Thyroid gland (tissue), 4 donors: ENCODE measurements at places on chromosomes 5 and 9. TPM values are rescaled to one million over a fixed set of nuclear protein-coding genes. Genes with fewer than 3 reads are reported as not detected.

Gene ENTPD2
- 0.22 TPM for total RNA-seq

- peaks cover 4% of the 10 kb centered on the region for H3K4me1 ChIP-seq
- H3K4me3 ChIP-seq: no peak overlapping the region
- H3K27me3 ChIP-seq: no peaks in the 10 kb centered on the region
- H3K27ac ChIP-seq: no peak overlapping the region
- H3K36me3 ChIP-seq: no peaks in the 10 kb centered on the region
Measured at GRCh38 chr9:36158122-36158521, 11.1 kb upstream of the CCIN start.

DNA sequence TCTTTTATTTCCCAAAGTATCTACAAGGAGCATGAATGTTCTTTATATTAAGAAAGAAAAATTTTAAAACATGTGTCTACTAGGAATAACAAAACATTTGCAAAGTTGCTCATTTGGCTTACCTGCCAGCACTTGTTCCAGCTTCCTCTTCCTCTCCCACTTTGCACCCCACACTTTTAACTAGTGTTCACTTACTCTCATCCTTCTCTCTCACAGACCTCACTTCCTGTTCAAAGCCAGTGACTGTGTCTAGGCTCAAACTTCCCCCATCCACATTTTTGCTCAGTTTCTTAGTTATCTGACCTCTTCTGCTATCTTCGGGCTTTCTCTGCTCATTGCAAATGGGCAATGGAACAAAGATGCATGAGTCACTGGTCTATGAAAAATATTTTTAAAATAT, 512.2 kb upstream of the ZNF462 start:
- no peak for DNase-seq
- no peak overlapping the region for H3K27ac ChIP-seq
- no peaks in the 10 kb centered on the region for H3K27me3 ChIP-seq

Gene GFPT2
- total RNA-seq: 8.2 TPM

GRCh38 chr9:5489630-5490490, 20.5 kb upstream of the PDCD1LG2 start:
- H3K4me3 ChIP-seq: no peak overlapping the region
- H3K27me3 ChIP-seq: no peaks in the 10 kb centered on the region
- DNase-seq: no peak

GRCh38 chr9:1179366-1179765, 129.2 kb downstream of the DMRT2 start:
- H3K27me3 ChIP-seq: no peaks in the 10 kb centered on the region
- DNase-seq: no peak
- no peak overlapping the region for H3K27ac ChIP-seq
- H3K4me3 ChIP-seq: no peak overlapping the region

Gene CCDC180
- total RNA-seq: 5.2 TPM

Gene PCDHB15
- total RNA-seq: 6.2 TPM

- peaks cover 45% of the 10 kb centered on the region for H3K4me1 ChIP-seq
- H3K27me3 ChIP-seq: no peaks in the 10 kb centered on the region
- H3K4me3 ChIP-seq: peak overlapping the region; percentile 61
- H3K36me3 ChIP-seq: no peaks in the 10 kb centered on the region
Measured at GRCh38 chr9:97632248-97632984, 752 bp downstream of the TSTD2 start.

Gene NXNL2
- 0.49 TPM for total RNA-seq

- no peaks in the 10 kb centered on the region for H3K4me1 ChIP-seq
- DNase-seq: no peak
Measured at GRCh38 chr9:5531101-5531882, 21.0 kb downstream of the PDCD1LG2 start.

- no peaks in the 10 kb centered on the region for H3K36me3 ChIP-seq
- peaks cover 6% of the 10 kb centered on the region for H3K4me1 ChIP-seq
- no peak for DNase-seq
Measured at GRCh38 chr9:124254261-124254682, 3.5 kb upstream of the NEK6 start.

DNA sequence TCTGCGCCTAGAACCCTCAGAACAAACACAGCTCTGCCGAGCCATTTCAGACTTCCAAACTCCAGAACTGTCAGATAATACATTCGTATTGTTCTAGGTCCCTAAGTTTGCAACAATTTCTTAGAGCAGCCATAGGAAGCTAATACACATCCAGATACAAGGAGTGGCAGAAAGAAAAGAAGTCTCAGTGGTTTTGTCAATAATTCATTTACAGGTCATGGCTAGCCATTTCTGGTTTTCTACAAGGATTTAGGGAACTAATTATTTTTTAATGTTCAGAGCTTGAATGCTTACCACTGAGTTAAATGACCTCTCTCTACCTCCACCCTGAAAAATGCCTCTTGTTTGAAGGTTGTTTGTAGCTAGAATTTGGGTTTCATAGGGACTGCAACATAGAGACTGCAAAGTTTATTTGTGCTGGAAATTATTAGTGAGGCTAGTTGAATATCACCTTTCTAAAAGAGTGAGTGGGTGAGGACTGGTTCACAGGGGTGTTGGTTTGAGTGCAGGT, 15.5 kb upstream of the ERMP1 start:
- H3K27ac ChIP-seq: no peak overlapping the region
- H3K36me3 ChIP-seq: no peaks in the 10 kb centered on the region
- no peak overlapping the region for H3K4me3 ChIP-seq
- peaks cover 41% of the 10 kb centered on the region for H3K4me1 ChIP-seq

Gene SMIM32
- not detected for total RNA-seq

- H3K36me3 ChIP-seq: no peaks in the 10 kb centered on the region
- no peak overlapping the region for H3K27ac ChIP-seq
- H3K4me1 ChIP-seq: no peaks in the 10 kb centered on the region
- DNase-seq: no peak
- no peak overlapping the region for H3K4me3 ChIP-seq
Measured at GRCh38 chr9:126032135-126032534, 285.0 kb downstream of the PBX3 start.

DNA sequence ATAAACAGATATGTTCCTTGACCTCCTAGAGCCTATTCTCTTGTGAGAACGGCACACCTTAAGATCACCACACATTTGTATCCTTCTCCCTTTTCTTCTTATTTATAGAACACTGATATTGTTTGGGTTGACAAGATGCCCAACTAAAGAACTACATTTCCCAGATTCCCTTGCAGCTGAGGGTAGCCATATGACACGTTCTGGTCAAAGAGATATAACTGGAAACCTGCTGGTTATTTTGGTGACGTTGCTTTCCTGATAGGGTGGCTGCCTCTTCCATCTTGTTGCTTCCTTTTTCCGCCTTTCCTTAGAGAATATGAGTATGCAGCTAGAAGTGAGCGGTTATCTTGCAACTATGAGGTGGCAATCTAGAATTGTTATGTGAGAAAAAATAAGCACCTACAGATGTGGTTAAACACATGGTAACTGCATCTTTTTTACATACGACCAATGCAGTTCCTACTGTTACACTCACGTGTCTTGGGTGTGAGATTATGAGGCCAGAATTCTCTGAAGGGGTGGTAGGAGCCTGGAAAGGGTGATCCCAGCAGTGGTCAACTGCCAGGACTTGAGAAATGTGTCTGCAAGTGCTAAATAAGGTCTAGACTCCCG, 72.9 kb downstream of the SEC61B start:
- H3K4me1 ChIP-seq: no peaks in the 10 kb centered on the region
- H3K4me3 ChIP-seq: no peak overlapping the region
- H3K27me3 ChIP-seq: no peaks in the 10 kb centered on the region
- H3K36me3 ChIP-seq: no peaks in the 10 kb centered on the region
- H3K27ac ChIP-seq: no peak overlapping the region

Gene CAPSL
- not detected for total RNA-seq

DNA sequence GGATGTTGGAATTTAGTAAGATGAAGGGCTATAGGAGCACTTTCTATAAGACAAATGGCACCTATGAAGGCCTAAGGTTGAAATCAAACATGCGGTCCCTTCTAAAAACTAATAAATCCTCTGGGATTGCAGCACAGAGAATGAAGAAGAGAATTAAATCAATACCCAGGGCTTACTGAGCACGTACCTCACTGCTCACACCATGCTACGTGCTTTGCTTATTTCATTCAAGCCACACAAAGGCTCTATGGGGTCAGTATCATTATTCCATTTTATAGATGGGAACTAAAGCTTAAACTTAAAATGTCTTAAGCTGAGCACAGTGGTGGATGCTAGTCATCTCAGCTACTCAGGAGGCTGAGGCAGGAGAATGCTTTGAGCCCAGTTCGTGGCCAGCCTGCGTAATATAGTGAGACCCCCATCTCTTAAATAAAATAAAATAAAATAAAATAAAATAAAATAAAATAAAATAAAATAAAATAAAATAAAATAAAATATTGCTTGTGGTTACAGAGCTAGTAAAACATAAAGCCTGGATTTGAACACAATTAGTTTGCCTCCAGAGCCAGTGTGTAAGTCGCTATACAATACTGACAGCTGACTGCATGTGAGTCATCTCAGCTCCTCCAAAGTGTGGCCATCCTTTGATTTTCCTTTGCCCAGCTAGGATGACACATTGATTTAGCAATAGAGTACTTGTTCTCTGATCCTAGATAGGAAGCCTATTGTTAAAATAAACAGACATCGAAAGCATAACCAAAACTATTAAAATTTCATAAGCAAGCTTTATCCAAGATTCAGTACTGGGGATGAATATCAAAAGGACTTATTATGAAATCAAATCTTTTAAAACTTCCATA, 20.9 kb upstream of the DPYSL3 start:
- no peaks in the 10 kb centered on the region for H3K36me3 ChIP-seq
- no peak overlapping the region for H3K4me3 ChIP-seq
- H3K27ac ChIP-seq: no peak overlapping the region
- no peaks in the 10 kb centered on the region for H3K4me1 ChIP-seq

DNA sequence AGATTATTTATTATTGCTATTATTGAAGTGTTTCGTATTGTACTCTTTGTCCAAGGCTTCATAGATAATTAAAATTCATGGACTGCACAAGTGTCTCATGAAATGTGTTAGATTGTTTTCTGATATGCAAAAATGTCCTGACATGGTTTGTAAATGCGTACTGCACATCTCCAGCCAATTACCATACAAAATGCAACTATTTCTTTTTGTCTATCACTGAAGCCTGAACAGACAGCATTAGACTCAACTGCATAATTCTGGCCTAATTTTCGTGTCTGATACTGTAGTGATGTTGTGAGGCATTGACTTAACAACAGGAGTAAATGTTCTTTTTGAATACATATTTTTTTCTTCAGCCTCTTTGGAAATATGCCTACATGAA, 498.2 kb upstream of the CD180 start:
- H3K4me3 ChIP-seq: no peak overlapping the region
- H3K36me3 ChIP-seq: no peaks in the 10 kb centered on the region
- H3K4me1 ChIP-seq: peaks cover 25% of the 10 kb centered on the region
- H3K27me3 ChIP-seq: no peaks in the 10 kb centered on the region
- peak overlapping the region; percentile 90 for H3K27ac ChIP-seq

GRCh38 chr5:166431456-166431855, 1860.0 kb upstream of the WWC1 start:
- no peaks in the 10 kb centered on the region for H3K27me3 ChIP-seq
- DNase-seq: peak; percentile 10

Gene FAT2
- total RNA-seq: 0.11 TPM

- DNase-seq: no peak
- H3K27me3 ChIP-seq: no peaks in the 10 kb centered on the region
- H3K4me1 ChIP-seq: peaks cover 8% of the 10 kb centered on the region
- H3K36me3 ChIP-seq: no peaks in the 10 kb centered on the region
- H3K27ac ChIP-seq: no peak overlapping the region
Measured at GRCh38 chr5:160747987-160748386, 104.0 kb downstream of the ATP10B start.

GRCh38 chr9:26650325-26650724, 242.3 kb downstream of the CAAP1 start:
- no peak for DNase-seq
- H3K4me3 ChIP-seq: no peak overlapping the region
- H3K4me1 ChIP-seq: no peaks in the 10 kb centered on the region
- no peak overlapping the region for H3K27ac ChIP-seq
- H3K27me3 ChIP-seq: no peaks in the 10 kb centered on the region

Gene COL5A1
- 8.0 TPM for total RNA-seq

DNA sequence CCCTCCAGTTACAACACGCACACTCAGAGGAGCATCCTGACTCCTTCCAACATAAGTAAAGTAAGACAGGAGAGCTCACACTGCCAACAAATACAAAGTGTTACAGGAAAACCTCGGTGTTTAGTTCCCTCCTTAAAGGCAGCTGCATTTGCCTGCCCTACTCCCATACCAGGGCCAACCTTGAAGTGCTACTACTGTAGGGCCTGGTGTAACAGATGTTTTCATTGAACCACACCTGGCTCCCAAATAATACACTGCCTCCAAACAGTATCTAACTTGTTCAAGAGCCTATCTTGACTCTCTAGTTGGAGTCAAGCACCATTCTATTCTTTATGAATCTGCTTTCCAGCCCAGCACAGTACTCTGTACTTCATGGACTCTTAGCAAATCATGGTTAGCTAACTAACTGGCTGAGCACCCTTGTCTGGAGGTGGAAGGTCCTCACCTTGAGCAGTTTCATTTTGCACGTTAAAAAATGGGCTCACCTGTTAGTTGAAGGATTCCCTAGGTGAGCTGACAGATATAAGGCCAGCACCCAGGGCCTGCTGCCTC, 34.6 kb downstream of the TTC39B start:
- H3K36me3 ChIP-seq: no peaks in the 10 kb centered on the region
- H3K27me3 ChIP-seq: no peaks in the 10 kb centered on the region
- H3K27ac ChIP-seq: no peak overlapping the region
- peaks cover 10% of the 10 kb centered on the region for H3K4me1 ChIP-seq

GRCh38 chr5:32454821-32455220, 10.3 kb upstream of the ZFR start:
- no peak overlapping the region for H3K27ac ChIP-seq
- H3K4me3 ChIP-seq: no peak overlapping the region
- H3K27me3 ChIP-seq: no peaks in the 10 kb centered on the region
- no peaks in the 10 kb centered on the region for H3K36me3 ChIP-seq
- DNase-seq: no peak

Gene SLC6A3
- total RNA-seq: not detected

Gene NR5A1
- total RNA-seq: not detected

DNA sequence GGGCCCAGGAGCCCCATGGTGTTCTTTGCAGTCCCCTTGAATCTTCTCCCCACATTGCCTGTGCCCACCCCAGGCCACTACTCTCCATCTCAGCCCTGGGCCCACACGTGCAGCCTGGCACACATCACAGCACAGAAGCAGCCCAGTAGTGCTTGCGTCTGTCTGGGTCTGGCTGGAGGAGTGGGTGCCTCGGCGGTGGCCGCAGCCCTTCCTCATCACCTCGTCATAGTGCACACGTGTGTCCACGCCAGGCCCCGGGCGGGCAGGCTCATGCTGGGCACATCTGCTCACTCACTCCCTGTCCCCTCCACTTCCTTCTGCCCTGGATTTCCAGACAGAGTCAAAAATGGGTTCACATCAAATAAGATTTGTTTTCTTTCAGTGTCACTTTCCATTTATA, 33.3 kb downstream of the FGF1 start:
- peaks cover 4% of the 10 kb centered on the region for H3K4me1 ChIP-seq
- no peaks in the 10 kb centered on the region for H3K36me3 ChIP-seq
- no peak for DNase-seq
- no peaks in the 10 kb centered on the region for H3K27me3 ChIP-seq
- no peak overlapping the region for H3K27ac ChIP-seq
- no peak overlapping the region for H3K4me3 ChIP-seq

GRCh38 chr9:38671748-38672147, 48.2 kb downstream of the FAM240B start:
- no peaks in the 10 kb centered on the region for H3K27me3 ChIP-seq
- no peaks in the 10 kb centered on the region for H3K36me3 ChIP-seq
- H3K4me3 ChIP-seq: no peak overlapping the region
- peaks cover 22% of the 10 kb centered on the region for H3K4me1 ChIP-seq
- no peak for DNase-seq
